ENCODE measurements at places on chromosomes 2 and 18.

GRCh38 chr18:79169958-79170555 lies 100.9 kb downstream of the ATP9B start:
- no peak for DNase-seq

- DNase-seq, result no peak
Observed at GRCh38 chr2:101089419-101089818, 61.8 kb downstream of the TBC1D8 start.

DNA sequence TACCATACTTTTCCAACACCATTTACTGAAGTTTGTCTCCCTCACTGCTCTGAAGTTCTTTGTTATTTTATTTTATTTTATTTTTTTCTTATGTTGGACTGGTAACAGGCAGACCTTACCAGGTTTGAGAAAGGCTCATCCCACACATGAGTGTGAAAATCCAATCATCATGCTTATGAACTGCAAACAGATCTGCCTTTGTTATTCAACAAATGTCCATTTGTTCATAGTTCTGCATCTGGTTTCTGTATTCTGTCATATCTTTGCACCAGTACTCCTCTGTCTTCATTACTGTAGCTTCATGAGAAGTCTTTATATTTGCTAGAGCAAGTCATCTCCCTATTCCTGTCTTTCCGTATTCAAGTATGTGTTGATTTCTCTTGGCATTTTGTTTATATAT lies 5.3 kb downstream of the RNU2-63P start:
- DNase-seq, result no peak

DNA sequence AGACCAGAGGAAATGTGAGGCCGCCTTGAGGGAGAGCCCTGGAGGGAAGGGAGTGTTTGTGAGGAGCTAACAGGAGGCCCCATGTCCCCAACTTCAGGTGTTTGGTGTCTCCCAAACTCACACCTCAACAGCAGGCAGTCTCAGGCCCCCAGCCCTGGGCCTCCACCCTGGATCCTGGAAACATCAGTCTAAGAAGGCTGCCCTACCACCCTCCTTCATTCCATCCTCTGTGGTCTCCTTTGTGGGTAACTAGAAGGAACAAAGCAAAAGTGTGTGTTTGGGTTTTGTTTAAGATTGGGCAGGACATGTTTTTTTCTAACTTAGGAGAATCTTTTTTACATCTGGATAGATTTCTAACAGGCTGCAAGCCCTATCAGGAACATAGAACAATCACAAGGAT lies 404.3 kb downstream of the BCL11A start:
- DNase-seq, result no peak

DNA sequence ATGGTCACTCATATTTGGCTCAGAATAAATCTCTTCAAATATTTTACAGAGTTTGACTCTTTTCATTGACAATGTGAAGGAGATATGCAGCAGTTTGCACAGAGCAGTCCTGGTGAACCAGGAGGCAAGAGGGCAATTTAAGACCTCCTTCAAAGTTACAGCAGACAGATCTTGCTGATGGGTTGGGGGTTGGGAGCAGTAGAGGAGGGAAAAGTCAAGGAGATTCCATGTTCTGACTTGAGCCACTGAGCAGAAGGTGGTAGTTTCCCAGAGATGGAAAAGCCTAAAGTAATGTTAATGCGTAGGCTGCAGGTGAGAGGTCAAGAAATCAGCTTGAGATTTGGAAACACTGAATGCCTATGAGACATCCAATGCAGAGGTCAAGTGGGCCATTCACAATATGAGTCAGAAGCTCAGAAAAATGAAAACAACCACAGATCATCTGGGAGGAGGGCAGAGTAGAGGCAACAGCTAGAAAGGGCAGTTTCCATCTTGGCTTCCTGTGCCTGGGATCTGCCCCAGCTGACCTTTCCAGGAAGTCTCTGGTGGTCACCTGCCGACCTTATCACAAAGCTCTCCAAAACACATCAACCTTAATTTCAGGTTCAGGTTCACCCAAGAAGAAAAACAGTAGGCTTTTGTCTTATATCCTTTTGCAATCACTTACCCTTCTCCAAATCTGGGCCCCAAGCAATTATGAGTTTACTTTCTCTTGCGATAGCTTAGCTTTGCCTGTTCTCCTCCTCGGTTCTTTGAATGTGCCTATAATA lies 197.5 kb upstream of the ARL4C start:
- no peak for DNase-seq

GRCh38 chr2:62432407-62432806 lies 73.6 kb downstream of the TMEM17 start:
- DNase-seq, result no peak

DNA sequence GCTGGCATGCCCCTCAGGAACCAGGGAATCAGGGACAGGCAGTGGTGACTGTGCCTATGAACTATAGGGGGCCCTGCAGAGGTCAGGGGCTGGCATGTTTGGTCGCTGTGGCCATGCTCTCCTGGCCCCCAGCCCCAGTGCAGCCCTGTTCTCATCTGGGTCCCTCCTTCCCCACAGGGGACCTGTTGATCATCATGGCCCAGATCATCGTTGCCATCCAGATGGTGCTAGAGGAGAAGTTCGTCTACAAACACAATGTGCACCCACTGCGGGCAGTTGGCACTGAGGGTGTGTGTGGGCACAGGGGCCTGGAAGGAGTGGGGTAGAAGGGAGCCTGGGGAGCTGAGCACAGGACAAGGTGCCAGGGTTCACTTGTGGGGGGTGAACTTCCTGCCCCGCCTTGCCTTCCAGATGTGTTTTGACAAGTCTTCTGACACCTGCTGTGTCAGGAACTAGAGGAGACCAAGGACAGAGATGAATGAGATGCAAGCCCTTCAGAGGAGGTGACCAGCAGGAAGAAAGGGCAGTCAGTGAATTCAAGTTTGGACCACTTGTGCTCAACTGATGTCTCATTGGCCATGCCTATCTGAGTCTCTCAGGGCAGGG lies 9.6 kb upstream of the CENPA start:
- DNase-seq, result no peak

DNA sequence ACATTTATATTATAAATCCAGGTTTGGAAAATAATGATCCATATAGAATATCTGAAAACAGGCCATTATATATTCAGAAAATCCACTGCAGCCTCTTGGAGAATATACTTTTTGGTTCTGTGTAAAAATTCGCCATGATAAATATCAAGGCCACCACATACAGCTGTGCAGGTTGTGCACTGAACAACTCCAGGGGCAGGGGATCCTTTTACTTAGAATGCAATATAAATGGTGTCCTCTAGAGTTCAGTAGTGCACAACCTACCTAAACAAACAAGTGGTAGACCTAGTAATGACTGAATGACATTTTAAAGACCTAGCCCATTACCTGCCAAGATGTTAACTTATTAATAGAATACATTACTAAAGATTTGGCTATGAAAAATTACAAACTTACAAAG lies 22.4 kb downstream of the MOGAT1 start:
- DNase-seq, result no peak

All from hippocampal formation (tissue), 2 donors.